ENCODE measurements at places on chromosomes 4 and X.

DNA sequence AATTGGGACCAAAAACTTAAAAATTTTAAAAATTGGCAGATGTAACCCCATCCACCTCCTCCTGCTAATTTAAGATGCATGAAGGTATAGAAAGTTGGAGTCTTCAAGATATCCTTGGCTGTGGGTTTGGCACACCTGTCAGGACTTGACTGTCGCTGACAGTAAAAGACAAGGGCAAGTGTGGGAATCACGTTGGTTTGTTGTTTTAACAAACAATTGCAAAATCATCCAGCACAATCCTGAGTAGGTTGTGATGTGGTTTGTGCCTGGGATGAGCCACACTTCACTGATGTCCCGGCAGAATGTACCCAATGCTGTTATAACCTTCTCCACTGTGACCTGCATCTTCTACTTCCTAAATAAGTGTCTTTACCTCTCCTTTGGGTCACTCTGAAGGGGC, 24.0 kb downstream of the HOPX start:
- no peak for DNase-seq

DNA sequence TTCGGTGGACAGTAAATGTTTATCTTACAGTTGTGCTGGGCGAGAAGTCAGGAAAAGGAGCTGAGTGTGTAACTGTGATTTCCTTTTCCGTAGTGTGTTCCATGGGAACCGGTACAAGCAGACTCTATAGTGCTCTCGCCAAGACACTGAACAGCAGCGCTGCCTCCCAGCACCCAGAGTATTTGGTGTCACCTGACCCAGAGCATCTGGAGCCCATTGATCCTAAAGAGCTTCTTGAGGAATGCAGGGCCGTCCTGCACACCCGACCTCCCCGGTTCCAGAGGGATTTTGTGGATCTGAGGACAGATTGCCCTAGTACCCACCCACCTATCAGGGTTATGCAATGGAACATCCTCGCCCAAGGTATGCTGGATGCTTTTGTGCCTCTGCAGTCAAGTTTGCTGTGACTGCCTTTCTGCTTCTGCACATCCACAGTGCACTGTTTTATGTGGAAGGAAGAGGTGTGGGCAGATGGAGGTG, 27.4 kb downstream of the NOCT start:
- DNase-seq: no peak

- no peak for DNase-seq
Observed at GRCh38 chr4:52997132-52997416, 135.0 kb downstream of the RASL11B start.

- peak; percentile 93 for DNase-seq
Observed at GRCh38 chrX:150982788-150983520, at the start of gene HMGB3. HMGB3 (plus strand) TSS chrX:150983335; CDS start chrX:150985600, 2,265 bp downstream.

DNA sequence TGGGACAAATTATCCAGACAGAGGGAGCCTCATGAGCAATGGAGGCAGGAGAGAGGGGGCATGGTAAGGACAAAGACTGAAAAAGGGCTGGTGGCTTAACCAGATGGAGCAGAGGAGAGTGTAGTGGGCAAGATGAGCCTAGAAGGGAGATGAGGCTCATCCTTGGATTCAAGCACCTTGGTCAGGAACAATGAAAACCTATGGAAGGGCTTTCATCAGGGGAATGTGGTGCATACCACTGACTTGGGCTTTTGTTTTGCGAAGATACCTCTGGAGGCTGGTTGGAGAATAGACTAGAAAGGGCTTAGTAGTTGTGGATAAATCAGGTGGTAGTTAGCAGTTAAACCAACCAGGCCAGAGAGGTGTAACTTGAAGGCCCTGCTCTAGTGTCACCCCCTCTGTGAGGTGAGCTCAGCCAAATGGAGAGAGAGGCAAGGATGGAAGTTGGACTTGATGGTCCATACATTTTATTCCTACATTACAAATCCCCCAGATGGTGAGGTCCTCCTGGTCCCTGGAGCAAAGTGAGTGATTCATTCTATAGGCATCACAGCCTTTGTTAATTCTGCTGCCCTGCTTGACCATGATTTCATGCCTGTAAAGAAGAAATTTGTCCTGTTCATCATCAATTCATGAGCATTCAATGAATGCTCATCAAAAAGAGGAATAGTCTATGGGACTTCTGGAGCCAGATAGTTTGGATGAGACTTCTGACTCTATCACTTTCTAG, 264.8 kb upstream of the IGFBP7 start:
- no peak for DNase-seq
